ENCODE measurements at places on chromosomes 7 and 10. TPM values are rescaled to one million over a fixed set of nuclear protein-coding genes. Genes with fewer than 3 reads are reported as not detected.

The CAV2 gene
- total RNA-seq = 19.8 TPM

The WEE2 gene
- total RNA-seq = 0.16 TPM

The EMX2 gene
- total RNA-seq = 2.0 TPM

The TET1 gene
- total RNA-seq = 33.5 TPM

The MSMB gene
- not detected for total RNA-seq

The PSD gene
- total RNA-seq = 101 TPM

The ADRB1 gene
- 3.3 TPM for total RNA-seq

The ABCF2 gene
- total RNA-seq = 29.5 TPM

The SERPINE1 gene
- 0.78 TPM for total RNA-seq

The SEMA3A gene
- 46.8 TPM for total RNA-seq

The KLHL7 gene
- total RNA-seq = 93.7 TPM

The ASZ1 gene
- total RNA-seq = not detected

Measured in occipital lobe (tissue), 3 donors.